NCI-H510A (cell line): ENCODE measurements at places on chromosomes 3 and 15.
A peak's percentile ranks its signal among the peaks of the same experiment; 100 is the strongest.

- DNase-seq = no peak
Measured at GRCh38 chr3:8959668-8960067, 3.6 kb downstream of the RAD18 start.

DNA sequence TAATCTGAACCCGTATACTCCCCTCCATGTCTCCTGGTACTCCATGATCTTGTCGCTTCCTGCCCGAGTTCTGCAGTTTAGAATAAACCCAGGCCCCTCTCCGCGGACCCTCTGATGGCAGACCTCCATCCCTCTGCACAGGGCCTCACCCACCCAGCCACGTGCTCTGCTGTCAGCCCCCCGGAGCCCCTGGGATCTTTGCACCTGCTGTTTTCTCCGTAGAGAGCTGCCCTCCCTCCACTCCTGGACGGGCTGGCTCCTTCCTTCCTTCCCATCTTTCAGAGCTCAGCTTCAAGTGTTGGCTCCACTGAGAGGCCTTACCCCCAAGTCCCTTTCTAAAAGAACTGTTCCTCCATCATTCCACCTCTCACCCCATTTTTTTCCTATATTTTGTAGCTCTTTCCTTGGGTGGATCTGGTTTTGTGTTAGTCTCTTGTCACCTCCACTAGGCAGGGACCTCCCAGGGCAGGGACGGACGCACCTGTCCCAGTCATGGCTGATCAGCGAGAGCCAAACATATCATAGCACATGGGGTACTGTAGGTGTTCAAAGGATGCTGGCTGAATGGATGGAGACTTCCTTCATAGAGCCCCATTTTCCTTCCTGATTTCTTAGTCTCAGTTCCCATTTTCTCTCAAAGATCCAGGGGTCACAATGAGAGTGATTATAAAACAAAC, 106.6 kb downstream of the VGLL4 start:
- DNase-seq = no peak

- DNase-seq = no peak
Measured at GRCh38 chr15:71414853-71415252, 299.6 kb downstream of the THSD4 start.

DNA sequence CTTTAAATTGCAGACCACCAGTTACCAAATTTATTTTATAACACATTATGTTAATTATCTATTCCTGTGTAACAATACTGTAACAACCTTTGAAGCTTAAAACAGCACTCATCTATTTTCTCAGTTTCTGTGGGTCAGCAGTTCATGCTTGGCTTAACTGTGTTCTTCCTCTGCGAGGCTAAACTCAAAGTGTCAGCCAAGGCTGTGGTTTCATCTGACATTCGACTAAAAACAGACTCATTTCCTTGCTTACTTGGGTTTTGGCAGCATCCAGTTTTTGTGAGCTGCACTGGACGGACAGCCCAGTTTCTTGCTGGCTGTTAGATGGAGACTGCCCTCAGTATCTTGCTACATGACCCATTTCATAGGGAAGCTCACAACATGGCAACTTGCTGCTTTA, 247.3 kb upstream of the KCNH8 start:
- DNase-seq = no peak

DNA sequence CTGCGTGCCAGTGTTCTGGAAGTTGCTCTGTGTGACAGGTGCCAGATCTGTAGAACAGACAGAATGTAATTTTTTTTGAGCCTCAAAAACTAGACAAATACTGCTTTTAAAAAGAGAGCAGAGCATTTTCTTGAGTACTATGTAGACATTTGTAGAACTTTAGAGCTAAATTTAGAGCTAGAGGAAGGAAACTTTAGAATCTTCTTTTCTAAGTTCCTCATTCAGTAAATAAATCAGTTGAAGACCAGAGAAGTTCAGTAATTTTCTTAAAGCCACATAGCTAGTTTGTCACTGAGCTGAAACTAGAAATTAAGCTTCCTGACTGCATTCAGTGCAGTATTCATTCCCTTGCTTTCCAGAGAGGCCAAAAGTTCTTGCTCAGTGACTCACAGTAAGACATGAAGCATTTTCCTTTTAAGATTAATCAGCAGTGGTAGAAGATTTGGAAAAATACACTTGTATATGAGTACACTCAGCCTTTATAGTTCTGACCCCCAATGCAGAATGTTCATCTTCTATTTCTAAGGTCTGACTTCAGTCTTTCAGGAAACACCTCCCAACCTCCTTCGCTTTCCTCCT, 83.6 kb upstream of the TSEN2 start:
- no peak for DNase-seq

- DNase-seq = no peak
Measured at GRCh38 chr3:37726525-37727290, 135.0 kb upstream of the CTDSPL start.

GRCh38 chr3:23824699-23825444, 19.1 kb downstream of the UBE2E1 start:
- no peak for DNase-seq

GRCh38 chr3:115099986-115100571, 47.0 kb downstream of the ZBTB20 start:
- DNase-seq = peak; percentile 6

DNA sequence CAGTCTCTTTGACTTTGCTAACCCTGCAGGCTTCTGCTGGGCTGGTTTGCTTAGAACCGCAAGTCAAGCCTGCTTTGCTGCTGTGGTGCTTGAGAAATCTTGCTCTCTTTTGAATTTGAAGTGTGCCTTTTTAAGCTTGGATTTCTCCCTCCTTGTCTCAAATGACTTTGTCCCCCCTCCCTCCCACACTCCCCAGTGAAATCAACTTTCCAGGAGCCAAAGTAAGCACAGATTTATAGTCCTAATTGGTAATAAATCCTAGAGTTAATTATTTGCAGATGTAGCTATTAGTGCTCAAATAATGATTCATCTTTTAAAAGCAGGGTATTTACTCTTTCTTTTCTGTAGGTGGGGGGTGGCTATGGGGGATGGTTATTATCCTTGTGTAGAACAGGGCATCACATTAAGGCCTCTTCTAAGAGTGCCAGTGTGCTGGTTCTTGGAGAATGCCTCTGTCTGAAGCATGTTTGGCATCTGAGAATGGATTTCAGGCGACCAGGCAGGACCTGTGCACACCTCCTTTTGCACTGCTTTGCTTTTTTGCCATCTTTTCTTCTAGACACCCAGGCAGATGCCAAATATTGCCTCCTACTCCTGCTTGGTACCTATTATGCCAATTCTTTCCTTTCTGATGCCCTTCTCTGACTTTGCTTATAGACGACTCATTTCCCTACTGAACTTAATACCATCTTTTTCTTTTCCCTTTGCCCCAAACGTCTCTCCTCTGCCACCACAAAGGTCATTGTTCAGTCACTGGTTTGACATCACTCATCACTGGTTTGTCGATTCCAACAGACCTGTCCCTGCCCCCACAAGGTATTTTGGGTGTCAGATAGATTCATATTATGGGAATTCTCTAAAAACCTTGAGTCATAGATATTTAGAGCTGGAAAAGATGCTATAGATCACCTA, 50.7 kb downstream of the CLDN11 start:
- DNase-seq = no peak
